ENCODE measurements at places on chromosomes 11 and 22.
A peak's percentile ranks its signal among the peaks of the same experiment; 100 is the strongest.

GRCh38 chr11:71204294-71204693 is 48.1 kb downstream of the SHANK2 start:
- DNase-seq = peak; percentile 49

GRCh38 chr11:62545437-62546243 is 966 bp downstream of the AHNAK start:
- DNase-seq = peak; percentile 39

GRCh38 chr11:72030472-72031045 is 31.9 kb downstream of the IL18BP start:
- DNase-seq = no peak

DNA sequence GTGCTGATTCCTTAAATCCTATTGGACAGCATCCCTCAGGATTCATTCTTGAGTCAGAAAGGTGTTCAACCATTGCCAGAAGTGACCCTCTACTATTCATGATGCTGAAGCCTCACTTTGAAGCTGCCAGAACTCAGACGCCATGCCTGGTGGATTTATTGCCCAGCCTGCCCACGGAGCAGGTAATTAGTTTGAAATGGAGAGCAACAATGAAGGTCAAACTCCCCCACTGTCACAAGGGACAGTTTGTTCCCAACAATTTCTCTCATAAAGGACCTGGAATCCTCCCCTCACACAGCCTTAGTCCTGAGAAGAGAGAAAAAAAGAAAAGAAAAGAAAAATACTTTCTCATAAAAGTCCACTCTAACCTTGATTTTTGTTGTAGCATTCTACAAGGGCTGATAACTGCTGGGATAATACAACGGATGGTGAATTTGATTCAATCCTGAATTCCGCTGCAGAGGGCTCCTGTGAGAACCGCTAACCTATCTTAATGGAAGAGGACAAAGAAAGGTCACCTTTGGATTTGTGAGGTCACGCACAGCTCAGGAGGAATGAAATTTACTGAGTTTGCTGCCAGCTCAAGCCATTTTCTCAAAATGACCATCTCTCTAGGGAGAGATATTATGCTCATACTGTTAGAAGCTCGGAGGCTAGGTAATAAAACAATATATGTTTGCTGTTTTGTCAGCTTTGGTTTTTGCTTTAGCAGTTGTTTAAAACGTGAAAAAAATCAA is 161.6 kb upstream of the SYN3 start:
- DNase-seq = no peak

DNA sequence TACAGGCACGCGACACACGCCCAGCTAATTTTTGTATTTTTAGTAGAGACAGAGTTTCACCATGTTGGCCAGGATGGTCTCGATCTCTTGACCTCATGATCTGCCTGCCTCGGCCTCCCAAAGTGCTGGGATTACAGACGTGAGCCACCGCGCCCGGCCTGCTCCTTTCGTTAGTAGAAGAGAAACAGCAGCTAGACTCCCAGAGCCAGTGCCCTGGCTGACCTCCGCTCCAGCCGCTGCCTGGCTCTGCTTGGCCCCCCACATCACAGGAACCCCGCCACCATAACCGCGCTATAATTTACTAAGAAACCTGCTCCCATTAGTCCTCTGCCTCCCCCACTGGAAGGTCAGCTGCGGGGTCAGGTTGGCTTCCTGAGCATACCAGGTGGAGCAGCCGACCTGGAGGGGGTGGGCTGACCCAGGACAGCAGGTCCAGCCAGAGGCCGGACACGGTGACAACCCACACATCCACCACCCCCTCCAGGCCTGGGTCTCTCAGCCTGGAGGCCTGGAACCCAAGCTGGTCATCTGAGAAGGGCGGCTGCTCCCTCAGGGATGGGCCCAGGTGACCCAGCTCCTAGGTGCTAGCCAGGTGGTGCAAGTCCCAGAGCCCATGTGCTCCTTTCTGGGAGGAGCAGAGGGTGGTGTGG is 7.5 kb upstream of the POLDIP3 start:
- DNase-seq = no peak

- no peak for DNase-seq
Observed at GRCh38 chr11:71078482-71078881, 173.9 kb downstream of the SHANK2 start.

- no peak for DNase-seq
Observed at GRCh38 chr22:19173047-19174035, 5.2 kb downstream of the SLC25A1 start.

DNA sequence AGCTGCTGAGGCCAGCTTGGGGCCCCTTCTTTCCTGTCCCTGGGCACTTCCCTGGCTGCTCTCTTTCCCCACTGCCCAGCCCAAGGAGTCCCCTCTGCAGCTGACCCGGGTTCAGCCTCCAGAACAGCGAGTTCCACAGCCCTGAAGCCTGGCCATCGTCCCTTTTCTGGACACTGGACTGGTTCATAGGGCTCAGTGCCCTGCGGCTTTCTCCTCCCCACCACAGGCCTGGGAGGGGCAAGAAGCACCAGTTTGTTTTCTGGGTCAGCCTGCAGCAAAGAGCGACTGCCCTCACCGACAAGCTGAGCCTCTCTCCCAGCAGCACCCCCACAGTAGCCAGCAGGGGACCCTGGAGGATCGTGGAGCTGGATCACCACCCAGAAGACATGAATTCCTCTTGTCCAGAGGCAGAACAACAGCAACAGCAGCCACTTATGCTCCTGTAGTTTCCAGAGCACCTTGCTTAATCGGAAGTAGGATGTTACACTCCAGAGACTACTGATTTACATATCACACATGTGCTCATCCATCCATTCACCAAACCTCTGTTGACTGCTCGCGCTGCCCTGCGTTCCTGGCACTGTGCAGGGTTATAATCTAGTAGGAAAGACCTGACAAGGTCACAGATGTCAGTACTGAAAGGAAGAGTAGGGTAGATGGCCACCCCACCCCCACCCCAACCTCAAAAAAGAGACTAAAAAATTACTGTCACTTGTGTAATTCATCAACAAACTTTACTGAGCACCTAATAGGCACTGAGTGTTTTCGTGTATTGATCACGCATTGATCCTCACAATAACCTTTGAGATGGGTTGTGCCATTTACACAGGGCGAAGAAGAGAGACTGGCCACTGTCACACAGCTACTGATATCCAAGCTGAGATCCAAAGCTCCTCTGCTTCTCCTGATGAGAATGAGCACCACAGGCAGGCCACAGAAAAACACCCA is 13.0 kb upstream of the CXCR5 start:
- no peak for DNase-seq

GRCh38 chr22:45934659-45935341 is 42.2 kb downstream of the WNT7B start:
- no peak for DNase-seq

- no peak for DNase-seq
Observed at GRCh38 chr11:128491195-128491936, 96.0 kb downstream of the ETS1 start.

DNA sequence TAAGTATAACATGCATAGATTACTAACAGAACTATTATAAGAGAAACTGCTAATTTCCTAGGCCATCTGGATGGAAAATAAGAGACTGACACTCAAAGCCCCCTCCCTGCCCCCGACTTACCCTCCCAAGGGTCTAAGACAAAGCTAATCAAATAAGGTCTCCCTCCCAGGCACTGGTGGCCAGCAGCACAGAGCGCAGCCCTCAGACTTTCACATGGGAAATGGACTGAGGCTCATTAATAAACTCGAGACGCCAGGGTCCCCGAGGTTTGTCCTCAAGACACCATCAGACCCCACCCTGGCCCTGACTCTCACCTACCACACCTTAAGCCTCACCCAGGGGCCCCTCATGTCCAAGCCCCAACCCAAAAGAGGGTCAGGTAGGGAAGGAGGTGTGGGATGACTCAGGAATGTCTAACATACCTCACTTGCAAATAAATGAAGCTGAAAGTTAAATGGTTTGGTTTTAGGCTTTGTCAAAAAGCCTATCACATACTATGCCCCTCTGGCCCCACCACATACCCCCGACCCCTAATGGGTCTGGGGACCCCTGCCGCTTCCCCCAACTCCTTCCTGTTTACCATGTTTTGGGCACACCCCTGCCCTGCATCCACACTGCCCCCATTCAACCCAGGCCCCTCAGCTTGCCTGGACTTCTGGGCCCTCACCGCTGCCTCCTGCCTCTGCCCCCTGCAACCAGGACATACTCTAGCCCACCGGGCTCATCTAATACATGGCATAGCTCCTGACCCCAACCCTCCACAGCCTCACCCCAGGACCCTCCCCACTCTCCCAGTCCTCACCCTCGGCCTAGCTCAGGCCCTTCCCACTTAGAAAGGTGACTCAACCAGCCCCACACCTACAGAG is 11.4 kb downstream of the ARAP1 start:
- no peak for DNase-seq

DNA sequence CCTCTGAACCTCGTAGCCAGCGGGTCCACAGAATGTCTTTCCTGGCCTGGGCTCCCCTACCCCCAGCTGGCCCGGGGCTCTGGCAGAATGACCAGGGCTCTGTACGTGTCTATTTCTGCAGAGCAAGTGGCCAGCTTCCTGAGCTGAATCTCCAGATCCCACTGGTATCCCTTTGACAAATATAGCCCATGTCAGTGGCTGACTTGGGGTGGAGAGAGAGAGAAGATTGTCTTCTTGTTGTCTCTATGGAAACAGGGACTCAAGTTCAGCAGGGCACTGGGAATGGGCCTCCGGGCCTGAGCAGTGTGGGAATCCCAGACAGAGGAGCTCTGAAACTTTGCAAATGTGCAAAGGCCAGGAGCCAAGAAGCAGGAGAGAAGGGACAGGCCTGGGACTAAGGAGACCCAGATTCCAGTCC is 33.9 kb downstream of the ANO1 start:
- no peak for DNase-seq

DNA sequence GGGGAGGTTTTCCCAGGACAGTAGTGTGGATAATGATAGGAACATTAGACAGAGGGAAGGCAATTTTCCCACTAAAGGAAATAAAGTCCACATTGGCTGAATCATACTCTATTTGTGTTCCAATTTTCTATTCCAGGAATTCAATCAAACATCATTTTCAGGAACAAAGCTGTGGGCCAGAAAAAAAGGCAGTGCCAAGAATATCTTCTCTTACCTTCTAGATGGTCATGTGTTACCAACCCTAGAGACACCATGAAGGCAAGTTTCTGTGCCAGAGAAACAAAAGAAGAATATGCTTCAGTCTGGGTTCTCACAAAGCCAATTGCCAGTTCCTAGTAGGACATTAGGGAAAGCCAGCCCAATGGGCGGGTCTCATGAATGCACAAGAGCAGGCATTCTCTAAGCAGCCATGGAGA is 27.5 kb downstream of the LARGE2 start:
- DNase-seq = no peak

GRCh38 chr11:11937433-11937832 is 71.0 kb downstream of the DKK3 start:
- no peak for DNase-seq

DNA sequence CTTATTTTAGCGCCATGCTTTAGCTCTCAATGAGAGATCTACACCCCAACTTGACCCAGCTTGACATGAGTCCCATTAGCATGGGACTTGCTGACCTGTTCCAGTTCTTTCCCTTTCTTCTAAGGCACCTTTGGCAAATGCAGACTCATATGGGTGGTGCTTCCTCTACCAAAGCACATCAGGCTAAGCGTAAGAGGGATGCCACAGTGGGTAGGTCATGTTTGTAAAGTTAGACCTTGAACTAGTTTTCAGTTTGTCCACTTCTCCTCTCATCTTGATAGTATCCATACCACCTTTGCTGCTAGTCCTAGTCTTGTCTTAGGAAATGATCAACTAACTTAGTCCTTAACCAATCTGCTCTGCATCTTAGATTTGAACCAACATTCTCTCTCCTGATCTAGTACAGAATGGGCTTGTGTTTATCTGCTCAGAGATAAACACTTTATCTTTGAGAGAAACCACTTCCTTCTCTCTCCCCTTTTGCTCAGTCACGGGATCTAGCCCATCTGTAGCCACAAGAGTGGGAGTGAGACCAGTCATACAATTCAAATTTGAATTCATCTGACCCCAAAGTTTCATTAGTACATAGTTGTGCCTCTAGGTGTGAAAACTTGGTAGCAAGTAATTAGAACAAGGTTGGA is 72.1 kb upstream of the CD44 start:
- no peak for DNase-seq

DNA sequence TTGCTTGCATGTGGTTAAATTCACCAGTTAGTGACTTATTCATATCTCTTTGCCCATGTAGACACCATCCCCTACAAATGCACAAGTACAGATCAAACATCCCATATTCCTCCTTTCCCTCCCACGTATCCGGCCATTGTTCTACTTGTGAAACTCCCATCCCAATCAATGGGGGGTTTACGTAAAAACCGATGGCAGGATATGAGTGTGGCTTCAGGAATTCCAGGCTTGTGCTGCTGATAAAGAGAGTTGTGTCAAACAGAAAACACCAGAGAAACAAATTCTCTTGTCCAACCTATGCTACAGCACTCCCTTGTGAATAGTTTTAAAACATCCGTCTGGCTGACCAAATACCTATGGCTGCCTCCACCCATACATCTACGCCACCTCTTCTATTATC is 15.5 kb downstream of the FLI1 start:
- no peak for DNase-seq

DNA sequence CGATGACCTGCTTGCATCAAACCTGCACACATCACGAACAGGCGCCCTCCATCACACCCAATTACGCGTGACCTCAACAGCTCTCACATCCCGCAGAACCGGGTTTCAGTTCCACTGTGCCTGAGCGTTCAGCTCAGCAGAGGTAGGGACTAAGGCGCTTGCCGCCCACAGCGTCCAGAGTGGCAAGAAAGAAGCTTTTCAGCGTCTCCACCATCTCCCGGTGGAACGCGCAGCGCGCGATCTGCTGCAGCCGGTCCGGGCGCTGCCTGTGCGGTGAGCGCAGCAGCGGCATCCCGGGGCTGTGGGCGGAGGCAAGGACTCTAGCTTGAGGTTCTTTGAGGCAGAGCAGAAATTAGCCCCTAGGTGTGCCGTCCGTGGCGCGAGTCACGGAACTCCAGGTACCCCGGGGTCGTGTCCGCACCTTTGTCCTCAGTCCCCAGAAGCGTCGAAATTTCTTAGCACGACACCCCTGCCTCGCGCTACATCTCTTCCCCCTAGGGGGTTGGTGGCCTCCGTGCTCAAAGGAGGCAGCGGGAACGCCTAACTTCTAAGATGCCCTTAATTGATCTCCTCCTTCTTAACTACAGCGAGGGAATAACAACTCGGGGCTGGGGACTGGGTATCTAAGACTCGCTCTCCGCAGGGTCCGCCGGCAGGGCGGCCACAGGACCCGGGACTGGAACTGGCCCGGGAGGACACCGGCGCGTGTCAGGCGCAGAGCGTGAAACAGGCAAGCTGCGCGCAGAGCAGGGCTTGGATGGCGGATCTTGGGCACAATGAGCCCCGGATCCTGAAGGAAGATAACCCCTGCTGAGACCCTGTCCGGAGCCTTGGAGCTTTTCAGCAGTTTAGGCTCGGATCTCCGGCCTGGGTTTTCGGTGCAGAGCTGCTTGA is 1.7 kb upstream of the CALCA start:
- DNase-seq = no peak

- DNase-seq = no peak
Observed at GRCh38 chr11:126307706-126308105, 3.8 kb downstream of the DCPS start.

GRCh38 chr11:44483919-44484610 is 81.4 kb upstream of the CD82 start:
- DNase-seq = no peak

Data from NCI-H2171 (cell line).